ENCODE measurements at places on chromosomes 2 and 18.

DNA sequence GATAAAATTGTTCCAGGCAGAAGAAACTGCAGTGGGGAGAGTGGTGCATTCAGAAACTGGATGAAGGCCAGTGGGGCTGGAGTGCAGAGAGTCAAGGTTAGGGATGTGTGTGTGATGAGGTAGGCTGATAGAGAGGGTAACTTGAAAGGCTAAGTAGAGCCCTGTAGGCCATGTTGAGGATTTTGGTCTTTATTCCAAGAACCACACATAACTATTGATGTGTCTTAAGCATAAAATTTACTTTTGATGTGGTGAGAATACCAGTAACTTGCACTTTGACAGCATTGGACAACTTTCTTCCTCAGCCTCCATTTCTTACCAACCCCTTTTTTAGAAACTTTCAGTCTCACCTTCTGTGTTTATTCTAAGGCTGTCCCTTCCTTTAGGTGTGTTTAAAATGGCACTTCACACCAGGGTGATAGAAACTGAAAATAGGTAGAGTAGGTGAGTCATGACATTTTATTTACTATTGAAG lies 22.6 kb downstream of the MTX2 start:
- DNase-seq, result no peak

GRCh38 chr2:205947621-205948495 lies 138.1 kb downstream of the INO80D start:
- peak; percentile 73 for DNase-seq

- no peak for DNase-seq
Observed at GRCh38 chr2:219918254-219918653, 290.8 kb downstream of the SLC4A3 start.

GRCh38 chr2:204416236-204416635 lies 129.0 kb upstream of the PARD3B start:
- DNase-seq, result no peak

GRCh38 chr2:64492272-64492671 lies 31.9 kb upstream of the AFTPH start:
- no peak for DNase-seq

GRCh38 chr18:2717407-2717806 lies 61.9 kb downstream of the SMCHD1 start:
- DNase-seq, result no peak

DNA sequence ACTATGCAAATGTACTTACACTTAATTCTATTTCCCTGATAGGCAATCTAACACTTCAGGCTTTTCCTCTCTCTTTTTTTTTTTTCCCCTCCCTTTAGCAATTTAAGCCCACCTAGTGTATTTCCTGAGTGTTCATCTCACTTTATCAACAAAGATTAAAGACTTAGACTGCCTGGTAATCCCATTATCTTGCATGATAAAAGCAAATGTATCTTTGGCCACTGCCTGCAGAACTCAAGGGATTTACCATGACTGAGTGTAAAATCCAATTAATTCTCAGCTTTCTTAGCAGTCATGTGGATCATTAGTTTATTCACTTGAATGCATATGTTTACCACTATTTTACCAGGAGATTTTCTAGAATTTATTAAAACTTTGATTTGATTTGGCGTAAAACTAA lies 1102.2 kb upstream of the GYPC start:
- no peak for DNase-seq

DNA sequence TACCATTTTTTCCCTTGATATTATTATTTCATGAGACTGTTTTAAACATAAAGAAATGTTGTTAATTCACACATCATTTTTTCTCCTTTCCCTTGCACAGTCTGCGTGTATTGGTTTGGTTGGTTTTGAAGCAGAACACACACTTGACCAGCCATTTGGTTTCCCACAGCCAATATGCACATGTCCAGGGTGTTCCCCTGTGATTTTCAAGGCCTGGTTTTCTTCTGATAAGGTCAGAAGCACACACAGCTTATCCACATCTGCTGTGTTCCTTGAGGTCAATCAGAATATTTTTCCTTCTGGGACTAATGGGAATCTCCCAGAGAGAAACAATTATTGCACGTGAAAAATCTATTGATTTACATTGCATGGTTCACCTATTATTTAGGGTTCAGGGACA lies 103.2 kb upstream of the EFEMP1 start:
- no peak for DNase-seq

DNA sequence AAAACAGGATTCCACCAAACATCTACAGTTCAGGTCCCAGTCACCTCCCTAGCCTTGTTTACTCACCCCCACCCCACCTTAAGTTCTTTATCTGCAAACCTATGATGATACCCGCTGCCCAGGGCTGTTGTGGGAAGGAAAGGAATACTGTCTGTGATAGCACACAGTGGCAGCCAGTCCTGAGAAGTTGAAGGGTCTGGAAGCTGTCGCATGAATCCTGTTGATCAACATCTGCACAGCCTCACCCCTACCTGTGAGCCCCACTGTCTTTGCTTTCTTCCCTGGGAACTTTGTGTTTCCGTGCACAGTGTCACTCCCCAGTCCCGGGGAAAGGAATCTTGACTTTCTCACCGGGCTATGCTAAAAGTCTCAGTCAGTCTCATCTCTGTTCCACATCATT lies 160.7 kb upstream of the EPAS1 start:
- no peak for DNase-seq

- DNase-seq, result no peak
Observed at GRCh38 chr2:165161510-165161909, 42.3 kb downstream of the SCN3A start.

- no peak for DNase-seq
Observed at GRCh38 chr2:241945311-241945710, 75.8 kb downstream of the RTP5 start.

- no peak for DNase-seq
Observed at GRCh38 chr2:118300832-118301231, 212.6 kb downstream of the INSIG2 start.

GRCh38 chr2:197908156-197908555 lies 103.8 kb downstream of the PLCL1 start:
- DNase-seq, result no peak

- DNase-seq, result no peak
Observed at GRCh38 chr2:238294393-238295143, 6.2 kb upstream of the PER2 start.

DNA sequence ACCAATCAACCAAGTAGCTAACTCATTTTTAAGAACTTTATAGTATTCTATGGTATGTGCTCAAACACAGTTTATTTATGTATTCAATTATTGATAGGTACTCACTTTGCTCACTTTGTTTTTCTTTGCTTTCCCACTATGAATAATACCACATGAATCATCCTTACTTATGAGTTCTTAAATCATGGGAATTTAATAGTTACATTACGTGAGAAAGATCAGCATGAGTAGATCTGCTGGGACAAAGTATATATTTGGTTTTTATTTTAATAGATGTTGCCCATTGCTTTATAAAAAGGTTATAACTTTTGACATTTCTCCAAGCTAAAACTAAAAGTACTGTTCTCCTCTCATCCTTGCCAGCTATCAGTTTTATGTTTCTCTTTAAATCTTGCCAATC lies 390.7 kb downstream of the LRATD1 start:
- DNase-seq, result no peak

DNA sequence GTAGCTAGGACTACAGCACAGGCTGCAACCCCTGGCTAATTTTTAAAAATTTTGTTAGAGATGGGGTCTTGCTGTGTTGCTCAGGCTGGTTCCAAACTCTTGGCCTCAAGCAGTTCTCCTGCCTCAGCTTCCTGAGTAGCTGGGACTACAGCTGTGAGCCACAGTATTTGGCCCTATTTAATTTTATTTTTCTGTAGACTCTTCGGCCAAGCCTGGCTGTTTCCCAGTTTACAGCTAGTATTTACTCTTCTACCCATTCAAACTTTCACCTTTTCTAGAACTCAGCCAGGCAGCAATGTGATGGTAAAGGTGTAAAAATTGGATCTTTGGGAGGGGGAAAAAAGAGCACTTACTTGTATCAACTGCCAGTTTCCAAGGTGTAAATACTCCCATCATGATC lies 35.3 kb downstream of the SH3RF3 start:
- DNase-seq, result no peak

DNA sequence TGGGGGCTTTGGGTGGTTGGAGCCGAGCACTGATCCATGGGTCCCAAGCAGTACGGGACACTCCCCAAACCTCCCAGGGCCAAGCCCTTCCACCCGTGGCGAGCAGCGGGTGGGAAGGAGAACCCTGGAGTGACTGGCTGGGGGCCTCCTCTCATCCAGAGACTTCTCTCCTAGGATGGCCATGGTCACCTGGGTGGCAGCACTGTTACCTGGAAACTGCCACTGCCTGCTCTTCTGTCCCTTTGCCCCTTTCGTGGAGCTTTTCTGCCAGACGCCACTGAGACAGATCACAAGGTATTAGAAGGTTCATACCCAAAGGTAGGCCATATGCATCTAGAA lies 26.9 kb downstream of the CENPO start:
- DNase-seq, result no peak

DNA sequence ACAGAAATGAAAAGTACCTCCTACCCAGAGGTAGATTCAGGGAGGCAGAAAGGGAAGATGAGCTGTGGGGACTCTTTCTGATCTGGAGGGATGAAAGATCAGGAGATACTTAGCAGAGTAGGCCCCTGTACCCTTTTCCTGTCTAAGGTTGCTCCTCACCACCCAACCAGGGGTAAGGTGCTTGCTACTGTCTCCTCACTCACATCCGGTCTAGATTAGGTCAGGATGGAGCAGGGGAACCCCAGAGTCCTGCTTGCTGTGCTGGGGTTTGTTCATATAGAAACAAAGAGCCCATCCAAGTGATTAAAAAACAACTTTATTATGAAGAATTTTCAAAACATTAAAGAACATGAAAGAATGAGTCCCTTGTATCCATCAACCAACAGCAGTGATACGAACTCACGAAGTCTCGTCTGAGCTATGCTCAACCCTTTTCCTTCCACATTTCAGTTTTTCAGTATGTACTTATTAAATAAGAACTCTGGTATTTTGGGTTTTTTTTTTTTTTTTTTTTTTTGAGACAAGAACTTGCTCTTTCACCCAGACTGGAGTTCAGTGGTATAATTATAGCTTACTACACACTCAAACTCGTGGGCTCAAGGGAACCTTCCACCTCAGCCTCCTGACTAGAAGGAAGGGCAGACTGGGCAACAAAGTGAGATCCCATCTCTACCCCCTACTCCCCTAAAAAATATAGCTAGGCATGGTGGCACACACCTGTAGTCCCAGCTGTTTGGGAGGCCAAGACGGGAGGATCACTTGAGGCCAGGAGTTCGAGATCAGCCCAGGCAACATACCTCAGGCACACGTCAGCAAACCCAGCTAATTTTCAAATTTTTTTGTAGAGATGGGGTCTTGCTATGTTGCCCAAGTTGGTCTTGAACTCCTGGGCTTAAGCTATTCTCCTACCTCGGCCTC lies 28.5 kb upstream of the MCFD2 start:
- DNase-seq, result no peak

DNA sequence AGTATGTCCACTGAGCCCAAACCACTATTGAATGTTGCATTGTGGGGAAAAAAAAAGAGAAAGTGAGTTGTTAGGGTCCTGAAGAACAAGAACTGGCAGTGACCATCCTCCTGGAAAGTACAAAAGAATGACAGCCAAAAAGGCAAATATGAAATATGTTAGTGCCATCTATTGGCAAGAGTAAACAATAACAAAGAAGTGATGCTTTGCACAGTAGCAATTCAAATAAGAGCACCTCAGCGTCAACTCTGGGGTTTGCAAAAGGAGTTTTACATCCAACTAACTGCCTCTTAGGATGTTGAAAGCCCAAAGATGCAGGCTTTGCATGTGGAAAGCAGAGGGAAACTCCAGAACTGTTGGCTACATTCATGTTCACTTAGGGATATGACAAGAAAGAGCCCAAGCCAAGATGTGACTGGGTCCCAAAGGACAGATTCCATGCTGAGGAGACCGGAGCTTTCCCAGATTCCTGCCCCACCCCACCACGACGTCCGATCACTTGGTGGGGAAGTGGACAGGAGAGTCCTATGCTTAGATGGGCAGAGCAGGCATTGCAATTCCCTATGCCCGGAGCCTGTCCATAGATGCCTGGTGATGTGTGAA lies 15.6 kb downstream of the TRABD2A start:
- peak; percentile 28 for DNase-seq

GRCh38 chr2:102025016-102025501 lies 33.3 kb downstream of the IL1R2 start:
- no peak for DNase-seq

GRCh38 chr2:240792629-240793312 lies 27.2 kb downstream of the KIF1A start:
- DNase-seq, result no peak

DNA sequence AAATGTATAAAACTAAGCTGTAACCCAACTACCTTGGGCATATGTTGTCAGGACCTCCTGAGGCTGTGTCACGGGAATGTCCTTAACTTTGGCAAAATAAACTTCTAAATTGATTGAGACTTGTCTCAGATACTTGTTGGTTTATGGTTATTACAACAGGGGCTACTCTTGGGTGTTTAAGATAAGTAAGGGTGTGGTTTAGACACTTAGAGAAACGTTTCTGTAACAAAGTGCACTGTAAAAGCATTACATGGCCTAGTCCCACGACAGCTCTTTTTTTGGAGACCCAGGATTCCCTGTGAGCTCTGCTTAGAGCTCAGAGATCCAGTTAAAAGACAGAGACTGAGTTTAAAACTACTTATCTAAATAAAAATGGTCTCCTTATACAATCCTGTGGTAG lies 32.3 kb upstream of the LIPG start:
- no peak for DNase-seq

DNA sequence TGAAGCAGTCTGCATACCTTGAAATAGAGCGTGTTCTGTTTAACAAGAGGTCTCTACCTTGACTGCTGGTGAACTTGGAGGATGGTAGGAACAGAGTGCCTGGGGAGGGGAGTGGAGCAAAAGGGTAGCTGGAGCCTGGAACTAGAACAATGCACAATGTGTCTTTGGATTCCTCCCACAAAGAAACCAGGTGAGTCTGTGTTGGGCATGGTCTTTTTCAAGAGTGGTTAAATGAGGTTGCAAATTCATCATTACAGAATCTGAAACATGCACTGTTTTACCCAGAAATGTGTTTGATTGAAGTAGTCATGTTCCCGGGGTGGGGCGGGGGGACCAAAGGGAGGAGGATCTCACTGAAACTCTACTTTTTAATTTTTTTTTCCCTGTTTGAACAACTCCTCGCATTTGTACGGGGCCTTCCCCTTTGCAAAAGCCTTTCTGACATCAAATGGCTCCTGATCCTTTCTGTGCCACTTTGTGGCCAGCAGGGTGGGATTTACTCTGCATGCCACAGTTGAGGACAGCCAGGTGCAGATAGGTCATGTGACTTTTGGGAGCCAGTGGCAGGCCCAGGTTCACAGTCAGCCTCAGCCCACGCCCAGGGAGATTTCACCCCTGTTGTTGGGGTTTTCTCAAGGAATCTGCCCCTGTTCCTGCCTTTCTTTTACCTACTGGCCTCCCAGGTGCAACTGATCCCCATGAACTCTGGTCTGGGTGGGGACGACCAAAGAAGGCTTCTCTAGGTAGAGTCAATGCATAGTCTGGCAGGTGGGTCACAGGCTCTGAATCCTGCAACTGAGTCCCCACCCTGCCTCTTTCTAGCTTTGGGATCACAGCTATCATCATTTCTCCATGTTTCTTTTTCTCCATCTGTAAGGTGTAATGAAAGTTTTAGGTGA lies 28.2 kb downstream of the MYCN start:
- no peak for DNase-seq

DNA sequence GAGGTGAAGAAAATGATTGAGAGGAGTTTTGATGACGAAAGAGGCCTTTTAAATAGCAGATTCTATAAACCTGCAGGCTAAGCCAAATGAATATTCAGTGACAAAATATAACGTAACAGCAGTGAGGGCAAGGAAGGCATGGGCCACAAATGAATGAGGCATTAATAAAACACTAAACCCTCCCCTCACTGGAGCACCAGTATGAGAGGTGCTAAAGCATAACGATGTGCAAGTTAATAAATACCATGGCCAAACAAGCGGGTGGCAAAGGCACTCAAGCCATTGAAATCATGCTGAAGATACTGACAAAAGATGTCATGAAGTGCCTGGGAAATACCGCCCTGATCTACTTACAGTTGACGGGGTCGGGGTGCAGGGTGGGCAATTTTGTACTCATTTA lies 30.2 kb upstream of the LONRF2 start:
- DNase-seq, result no peak

Measured in KBM-7 (cell line).